Activated CD4-positive, alpha-beta T cell treated with anti-CD3 and anti-CD28 coated beads for 36 hours (primary cell): ENCODE measurements at places on chromosomes 4 and X. TPM values are rescaled to one million over a fixed set of nuclear protein-coding genes. Genes with fewer than 3 reads are reported as not detected.

ITM2A gene
- 89.0 TPM for total RNA-seq

ATP7A gene
- 9.5 TPM for total RNA-seq

DNA sequence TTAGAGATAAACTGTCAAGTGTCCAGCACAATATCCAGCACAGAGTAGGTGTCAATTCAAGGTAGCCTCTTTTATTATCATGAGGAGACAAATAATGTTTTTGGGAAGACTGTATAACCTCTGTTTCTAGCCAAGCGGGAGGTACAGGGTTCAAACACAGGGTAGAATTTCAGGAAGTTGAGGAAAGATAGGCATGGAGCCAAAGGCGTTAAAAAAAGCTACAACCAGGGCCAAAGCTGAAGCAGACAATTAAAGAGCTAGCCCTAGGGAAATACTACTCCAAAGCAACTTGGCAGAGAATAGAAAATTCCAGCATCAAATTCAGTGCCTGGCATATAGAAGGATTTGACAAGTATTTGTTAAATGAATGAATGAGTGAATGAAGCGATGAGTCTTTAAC lies 40.0 kb upstream of the CASK start:
- no peak for DNase-seq

DNA sequence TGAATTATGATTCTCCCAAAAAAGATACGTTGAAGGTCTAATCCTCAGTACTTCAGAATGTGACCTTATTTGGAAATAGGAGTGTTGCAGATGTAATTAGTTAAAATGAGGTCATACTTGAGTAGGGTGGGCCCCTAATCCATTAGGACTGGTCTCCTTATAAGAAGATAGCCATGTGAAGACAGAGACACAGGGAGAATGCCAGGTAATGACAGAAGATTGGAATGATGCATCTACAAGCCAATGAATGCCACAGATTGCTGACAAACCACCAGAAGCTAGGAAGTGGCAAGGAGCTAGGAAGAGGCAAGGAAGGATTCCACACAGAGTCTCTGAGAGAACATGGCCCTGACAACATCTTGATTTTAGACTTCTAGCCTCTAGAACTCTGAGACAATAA lies 7.4 kb upstream of the RPS6KA3 start:
- no peak for DNase-seq

GRCh38 chr4:39802005-39802404 lies 104.1 kb downstream of the UBE2K start:
- no peak for DNase-seq
